Iris pigment epithelial cell (primary cell): ENCODE measurements at places on chromosomes 13 and 19.
A peak's percentile ranks its signal among the peaks of the same experiment; 100 is the strongest.

DNA sequence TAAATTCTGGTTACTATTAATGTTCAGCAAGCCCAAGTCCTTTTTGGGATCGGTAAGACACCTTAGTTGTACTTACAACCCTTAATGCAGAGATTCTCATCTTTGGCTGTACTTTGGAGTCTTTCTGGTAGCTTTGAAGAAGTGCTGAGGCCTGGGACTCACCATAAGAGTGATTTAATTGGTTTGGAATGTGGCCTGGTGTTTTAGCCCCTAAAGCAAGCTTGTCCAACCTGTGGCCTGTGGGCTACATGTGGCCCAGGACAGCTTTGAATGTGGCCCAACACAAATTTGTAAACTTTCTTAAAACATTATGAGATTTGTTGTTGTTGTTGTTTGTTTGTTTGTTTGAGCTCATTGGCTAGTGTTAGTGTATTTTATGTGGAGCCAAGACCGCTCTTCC, 215.3 kb downstream of the ZIC5 start:
- no peak for DNase-seq

DNA sequence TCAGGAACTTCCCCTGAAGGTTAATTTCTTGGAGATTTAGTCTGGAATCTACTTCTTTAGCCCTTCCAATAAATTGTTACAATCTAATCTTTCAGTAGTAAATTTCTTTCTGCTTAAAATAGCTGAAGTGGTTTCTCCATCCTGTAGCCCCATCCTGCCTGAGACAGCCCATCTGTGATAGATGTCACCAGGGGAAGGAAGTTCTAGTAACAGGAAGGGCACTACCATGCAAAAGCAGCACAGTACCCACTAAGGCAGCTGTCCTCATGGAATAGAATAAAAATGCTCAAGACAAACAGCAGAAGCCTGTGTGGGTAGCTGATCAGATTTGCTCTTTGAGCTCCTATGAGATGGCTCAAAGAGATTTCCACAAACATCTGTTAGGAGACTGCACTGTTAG, 1036.5 kb downstream of the SLITRK5 start:
- no peak for DNase-seq

DNA sequence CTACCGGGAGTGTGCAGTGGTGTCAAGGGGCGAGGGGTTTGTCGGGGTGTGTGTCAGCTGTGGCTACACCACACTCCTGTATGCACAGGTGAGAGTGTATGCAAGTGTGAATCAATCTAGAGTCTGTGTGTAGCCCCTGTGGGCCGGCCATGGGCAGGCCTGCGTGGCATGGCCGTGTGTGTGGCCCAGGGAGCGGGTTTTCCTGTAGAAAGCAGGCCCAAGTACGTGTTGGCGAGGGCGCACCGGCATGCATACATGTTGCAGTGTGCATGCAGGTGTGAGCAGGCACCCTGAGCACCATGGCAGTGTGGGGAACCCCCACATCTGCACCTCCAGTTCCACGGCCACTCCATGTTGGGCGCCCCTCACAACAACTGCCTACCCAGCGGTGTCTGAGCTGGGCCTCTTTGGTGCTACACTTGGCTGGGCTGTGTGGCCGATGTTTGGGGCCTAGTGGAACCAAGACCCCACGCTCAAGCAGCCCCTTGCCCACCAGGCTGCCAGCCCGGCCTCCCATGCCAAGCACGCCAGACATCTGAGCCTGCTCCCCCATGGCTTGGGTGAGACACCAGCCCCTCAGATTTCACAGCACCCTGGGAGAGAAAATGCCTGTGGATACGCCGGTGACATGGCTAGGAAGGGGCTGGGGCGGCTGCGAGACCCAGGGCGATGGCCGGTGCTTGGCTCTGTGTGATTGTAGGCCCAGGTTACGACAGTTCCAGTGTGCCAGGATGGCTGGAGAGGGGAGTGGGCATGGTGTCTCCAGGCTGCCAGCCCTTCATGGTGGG, 2.1 kb downstream of the NFIX start:
- no peak for DNase-seq

DNA sequence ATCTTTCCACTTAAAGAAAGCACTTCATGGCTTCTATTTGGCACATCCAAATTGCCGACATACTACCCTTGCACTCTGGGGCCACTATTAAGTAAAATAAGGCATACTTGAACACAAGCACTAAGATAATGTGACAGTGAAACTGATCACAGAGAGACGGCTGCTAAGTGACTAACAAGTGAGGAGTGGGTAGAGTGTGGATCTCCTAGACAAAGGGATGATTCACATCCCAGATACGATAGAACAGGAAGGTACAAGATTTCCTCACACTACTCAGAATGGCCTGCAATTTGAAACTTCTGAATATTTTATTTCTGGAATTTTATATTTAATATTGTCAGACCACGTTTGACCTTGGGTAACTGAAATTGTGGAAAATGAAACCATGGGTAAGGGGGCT, 1721.8 kb upstream of the SPRY2 start:
- peak; percentile 18 for DNase-seq

DNA sequence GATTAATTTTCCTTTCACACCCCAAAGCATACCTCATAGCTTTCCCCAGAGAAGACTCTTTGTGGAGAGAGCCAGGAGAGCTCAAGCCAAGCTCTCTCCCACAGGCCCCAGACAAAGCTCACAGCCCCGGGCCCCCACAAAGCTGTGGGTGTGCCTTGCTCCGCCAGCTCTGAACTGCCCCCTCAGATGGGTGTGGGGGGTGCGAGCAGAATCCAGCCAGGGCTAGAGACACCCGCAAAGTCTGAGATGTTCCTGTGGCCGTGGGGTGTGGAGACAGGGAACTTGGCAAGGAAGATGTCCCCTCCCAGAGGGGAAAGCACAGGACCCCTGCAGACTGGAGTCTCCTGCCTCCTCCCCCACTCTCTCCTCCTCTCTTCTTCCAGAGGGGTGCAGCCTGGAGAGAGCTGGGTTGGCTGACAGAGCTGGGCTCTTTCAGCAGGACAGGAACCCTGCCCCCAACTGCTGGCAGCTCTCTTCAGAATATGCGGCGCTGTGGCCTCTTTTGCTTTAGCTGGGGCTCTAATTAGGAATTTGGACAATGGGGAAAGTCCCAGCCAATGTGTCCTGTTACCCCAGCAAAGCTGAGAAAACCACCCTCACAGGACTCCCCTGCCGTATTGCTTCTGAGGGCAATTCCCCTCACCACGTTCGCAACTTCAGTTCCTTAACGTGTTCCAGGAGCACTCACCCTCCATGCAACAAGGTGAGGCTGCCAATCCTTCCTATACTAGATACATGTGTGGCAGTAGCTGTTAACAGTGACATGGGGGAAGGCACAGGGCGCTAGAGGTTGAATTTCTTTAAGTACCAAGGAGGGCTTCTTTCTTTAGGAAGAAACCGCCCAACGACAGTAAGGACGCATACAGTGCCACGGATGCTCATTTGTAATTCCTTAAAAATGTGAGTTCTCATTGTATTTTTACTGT, 170.0 kb downstream of the COL4A1 start:
- DNase-seq, result no peak

DNA sequence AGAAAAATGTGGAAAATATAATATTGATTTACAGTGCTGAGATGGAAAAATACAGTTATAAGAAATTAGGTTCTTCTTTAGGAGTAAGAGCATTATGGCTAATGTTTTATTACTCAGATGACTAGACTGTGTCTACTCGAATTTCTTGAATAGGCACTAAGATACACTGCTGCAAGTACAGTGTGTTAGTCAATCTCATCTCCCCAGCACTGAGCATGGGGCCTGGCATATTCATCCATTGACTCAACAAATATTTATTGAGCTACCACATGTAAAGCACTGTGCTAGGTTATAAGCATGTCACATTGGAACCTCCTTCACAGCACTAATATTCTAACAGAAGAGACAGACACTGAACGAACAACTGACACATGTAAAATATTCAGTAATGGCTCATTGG, 242.5 kb upstream of the GPC6 start:
- DNase-seq, result no peak

GRCh38 chr13:96089749-96090239, at the start of gene HS6ST3:
TSS of gene HS6ST3 (plus strand) at chr13:96090107.
- DNase-seq, result peak; percentile 14

GRCh38 chr19:5138606-5139582, 170.0 kb downstream of the KDM4B start:
- DNase-seq, result peak; percentile 95

DNA sequence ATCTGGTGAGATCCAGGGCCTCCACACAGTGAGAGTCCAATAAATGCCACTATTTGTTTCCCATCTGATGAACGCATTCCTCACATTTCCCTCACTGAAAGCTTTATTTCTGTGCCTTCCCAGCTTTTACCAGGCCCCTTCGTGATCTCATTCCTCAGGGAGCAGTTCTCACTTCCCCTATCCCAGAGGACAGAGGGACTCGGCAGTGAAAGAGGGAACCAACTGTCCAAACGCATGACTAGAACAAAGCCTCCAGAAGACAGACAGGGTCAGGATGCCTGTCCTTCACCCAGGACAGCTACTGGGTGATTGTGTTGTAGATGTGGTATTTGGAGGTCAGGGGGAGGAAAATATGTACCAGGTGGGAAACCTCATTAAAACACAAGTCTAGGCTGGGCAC, 2.0 kb upstream of the ZBTB45 start:
- DNase-seq, result no peak

DNA sequence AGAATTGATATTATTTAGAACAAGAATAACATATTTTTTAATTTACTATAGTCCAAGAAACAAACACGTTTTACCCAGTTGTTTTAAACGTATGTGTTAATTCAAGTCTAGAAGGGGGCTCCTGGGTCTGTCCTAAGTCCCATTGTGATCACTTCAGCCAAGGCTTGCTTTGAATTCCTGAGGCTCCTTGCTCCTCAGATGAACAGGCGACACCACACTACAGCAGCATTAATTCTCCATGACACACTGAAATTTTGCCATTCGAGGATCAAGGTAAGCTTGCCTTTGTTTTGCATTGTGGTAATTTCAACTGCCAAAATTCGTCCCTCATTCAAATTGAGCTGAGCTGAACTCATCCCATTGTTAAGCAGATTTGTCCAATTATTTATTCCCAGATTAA, 1442.6 kb downstream of the SLITRK5 start:
- no peak for DNase-seq

DNA sequence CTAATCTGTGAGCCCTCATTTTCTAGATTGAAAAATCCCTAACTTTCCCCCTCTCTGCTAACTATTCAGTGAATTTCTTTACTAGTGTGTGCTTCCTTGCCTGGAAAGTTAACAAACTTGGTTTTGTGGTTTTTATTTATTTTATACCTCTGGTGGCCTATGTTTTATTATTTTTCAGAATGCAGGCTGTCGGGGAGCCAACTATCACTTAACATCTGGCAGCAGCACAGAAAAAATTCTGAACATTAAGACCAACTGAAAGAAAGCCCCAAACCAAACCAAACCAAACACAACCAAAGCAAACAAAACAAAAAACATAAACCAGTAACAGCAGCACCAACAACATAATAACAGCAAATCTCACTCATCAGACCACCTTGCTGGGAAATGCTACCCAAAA, 109.0 kb upstream of the KL start:
- DNase-seq, result no peak

GRCh38 chr13:65868099-65868498, 1362.0 kb downstream of the PCDH9 start:
- no peak for DNase-seq

- no peak for DNase-seq
These were observed 19.7 kb downstream of the RANBP3 start for GRCh38 chr19:5958074-5958850.

DNA sequence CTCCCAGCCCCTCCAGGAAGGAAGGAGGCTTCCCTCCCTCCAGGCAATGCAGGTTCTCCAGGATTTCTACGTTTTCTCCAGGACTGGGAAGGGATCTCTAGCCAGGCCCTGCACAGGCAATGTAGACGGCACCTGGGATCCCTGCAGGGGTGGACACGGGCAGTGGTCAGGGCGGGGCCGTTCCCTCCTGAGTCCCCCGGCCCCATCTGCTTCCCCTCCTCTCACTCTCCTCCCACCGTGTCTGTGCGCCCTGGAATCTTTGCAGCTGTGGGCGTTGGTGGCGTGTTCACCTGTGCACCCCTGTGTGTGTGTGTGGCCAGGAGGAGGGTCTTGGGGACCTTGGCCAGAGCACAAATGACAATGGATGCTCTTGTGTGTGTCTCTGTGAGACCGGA, 10.0 kb downstream of the NRTN start:
- DNase-seq, result no peak

DNA sequence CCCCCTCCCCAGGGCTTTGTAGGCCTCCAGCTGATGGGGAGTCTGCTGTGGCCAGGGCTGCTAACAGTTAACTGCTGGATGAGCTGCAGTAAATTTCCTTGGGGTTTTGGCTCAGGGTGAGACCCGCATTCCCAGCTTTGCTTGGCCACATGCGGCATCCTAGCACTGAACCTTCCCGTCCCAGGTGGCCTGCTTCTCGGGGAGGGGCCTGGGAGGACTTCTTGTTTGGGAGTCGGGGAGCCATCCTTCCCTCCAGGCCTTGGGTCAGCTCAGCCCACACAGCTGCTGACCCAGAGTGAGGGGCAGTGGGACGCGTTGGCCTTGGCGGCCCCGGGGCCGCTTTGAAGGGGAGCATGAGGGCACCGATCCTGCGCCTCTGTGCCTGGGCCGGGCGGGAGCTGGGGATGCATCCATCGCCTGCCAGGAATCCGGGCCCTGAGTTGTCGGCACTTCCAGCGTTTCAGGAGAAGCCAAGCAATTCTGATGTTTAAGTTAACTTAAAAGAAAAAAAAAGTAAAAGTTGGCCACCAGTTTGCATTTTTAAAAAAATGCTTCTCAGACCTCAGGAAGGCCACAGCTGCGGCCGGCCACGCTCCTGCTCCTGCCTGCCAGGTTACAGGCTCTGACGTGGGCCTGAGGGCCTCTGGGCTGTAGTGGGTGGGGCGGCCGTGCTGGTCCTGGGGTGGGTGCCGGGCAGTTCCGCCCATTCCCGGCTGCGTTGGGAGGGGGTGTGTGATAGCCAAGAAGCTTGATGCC, 27.7 kb downstream of the CRTC1 start:
- DNase-seq, result peak; percentile 42

GRCh38 chr13:113659337-113659736, 1.3 kb upstream of the ATP4B start:
- no peak for DNase-seq

- DNase-seq, result peak; percentile 20
These were observed 12.7 kb downstream of the NPAS1 start for GRCh38 chr19:47032171-47032811.

GRCh38 chr19:55585658-55586339, 5.2 kb upstream of the ZNF579 start:
- DNase-seq, result peak; percentile 87

- peak; percentile 55 for DNase-seq
These were observed 6.2 kb downstream of the ZC3H4 start for GRCh38 chr19:47107202-47107952.

GRCh38 chr19:2050349-2050990, 574 bp downstream of the MKNK2 start:
- DNase-seq, result no peak

DNA sequence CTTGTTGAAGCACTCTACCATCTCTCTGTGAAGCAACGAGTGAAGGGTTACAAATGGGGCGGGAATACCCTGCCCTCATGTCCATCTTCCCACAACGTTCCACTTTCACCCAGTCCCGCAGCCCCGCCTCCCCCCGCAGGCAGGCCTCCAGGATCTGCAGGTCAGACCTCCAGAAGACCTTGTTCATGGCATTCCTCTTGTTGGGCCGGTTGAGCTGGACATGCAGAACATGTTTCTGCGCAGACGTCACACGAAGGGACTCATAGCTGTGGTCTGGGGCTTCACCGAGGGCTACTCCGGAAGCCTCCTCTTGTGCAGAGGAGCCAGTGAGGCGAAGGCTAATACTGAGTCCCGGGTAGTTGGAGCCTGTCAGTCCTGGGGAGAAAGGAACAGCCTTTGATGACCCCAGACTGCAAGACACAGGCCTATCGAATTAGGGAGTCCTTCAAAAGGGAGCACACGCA, 420 bp downstream of the ECH1 start:
- peak; percentile 99 for DNase-seq
